ENCODE measurements at places on chromosomes 2 and 18.
A peak's percentile ranks its signal among the peaks of the same experiment; 100 is the strongest.

DNA sequence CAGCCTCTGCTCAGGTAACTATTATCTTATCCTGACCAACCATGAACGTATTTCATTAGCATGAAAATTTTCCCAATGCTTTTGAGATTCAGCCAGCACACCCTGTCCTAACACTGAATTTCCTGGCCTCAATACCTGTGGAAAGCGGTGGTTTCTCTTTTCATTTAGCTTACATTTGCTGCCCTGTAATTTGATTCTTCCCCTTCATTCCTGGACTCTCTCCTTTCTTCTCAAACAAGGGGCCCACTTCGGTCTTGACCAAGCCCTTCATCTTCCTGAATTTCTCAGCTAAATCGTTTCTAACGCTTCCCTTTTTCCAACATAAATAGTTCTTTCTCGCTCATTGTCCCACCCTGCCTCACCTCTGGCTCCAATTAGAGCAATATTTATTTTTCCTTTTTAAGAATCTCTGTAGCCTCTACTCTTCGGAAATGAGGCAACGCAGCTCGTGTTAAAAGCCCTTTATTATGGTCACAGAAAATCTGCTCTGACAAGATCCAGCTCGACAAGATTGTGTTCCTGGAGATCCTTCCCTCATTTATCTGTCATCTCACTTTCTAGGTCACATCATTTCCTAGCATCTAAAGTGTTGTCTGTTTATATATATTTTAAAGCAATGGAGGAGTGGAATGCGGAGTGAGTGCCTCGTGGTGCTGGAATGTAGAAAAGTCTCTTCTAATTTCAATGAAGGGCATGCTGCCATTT, 49.5 kb upstream of the BCL11A start:
- DNase-seq = no peak

GRCh38 chr2:72077702-72078169, 69.9 kb downstream of the CYP26B1 start:
- DNase-seq = peak; percentile 74

GRCh38 chr18:58863539-58864145, 1.0 kb upstream of the ZNF532 start:
- DNase-seq = peak; percentile 61

- DNase-seq = no peak
Observed at GRCh38 chr2:236670235-236670620, 100.6 kb downstream of the ACKR3 start.

- DNase-seq = no peak
Observed at GRCh38 chr18:8681196-8681595, 24.2 kb upstream of the MTCL1 start.

GRCh38 chr2:14915983-14916382, 283.5 kb downstream of the LRATD1 start:
- no peak for DNase-seq

- DNase-seq = no peak
Observed at GRCh38 chr18:1050012-1050657, 145.5 kb downstream of the ADCYAP1 start.

Data from HuH-7 (cell line).